CD8-positive, alpha-beta memory T cell (primary cell): ENCODE measurements at places on chromosomes 2 and 18. TPM values are rescaled to one million over a fixed set of nuclear protein-coding genes. Genes with fewer than 3 reads are reported as not detected.

The GPAT2 gene
- total RNA-seq, result 36.2 TPM

DNA sequence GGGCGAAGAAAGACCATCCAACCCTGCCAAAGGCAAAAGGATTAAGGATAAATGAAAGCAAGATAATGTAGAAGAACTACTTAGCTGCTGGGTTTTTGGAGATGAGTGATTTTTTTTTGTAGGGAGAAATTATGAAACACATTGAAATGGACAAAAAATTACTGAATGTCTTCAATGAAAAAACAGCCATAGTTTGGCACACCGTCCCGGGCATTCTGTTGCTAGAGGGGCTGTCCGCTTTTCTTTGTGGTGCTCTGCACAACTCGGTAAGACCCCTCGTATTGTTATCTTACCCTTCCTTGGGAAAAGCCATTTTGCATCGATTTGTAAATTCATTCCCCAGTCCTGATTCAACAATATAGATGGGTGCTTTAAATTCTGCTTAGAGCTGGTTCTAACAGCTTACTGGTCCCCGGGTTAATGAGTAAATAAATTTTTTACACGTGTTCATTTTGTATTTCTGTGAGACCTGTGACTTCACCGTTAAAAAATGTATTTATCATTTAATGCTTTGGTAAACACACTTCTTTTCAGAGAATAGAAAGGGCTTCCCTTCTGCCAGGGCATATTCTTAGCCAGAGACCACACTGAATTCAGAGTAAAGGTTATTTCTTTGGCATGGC, 912 bp upstream of the LAPTM4A start:
- H3K27me3 ChIP-seq, result peaks cover 6% of the 10 kb centered on the region
- peak overlapping the region; percentile 100 for H3K27ac ChIP-seq
- peaks cover 29% of the 10 kb centered on the region for H3K4me1 ChIP-seq
- no peaks in the 10 kb centered on the region for H3K36me3 ChIP-seq
- DNase-seq, result no peak

- no peaks in the 10 kb centered on the region for H3K27me3 ChIP-seq
- H3K4me3 ChIP-seq, result no peak overlapping the region
- no peak for DNase-seq
- no peak overlapping the region for H3K27ac ChIP-seq
These were observed 25.5 kb upstream of the CIB4 start for GRCh38 chr2:26666671-26667070.

- H3K27ac ChIP-seq, result no peak overlapping the region
- H3K4me3 ChIP-seq, result no peak overlapping the region
- no peak for DNase-seq
- H3K4me1 ChIP-seq, result no peaks in the 10 kb centered on the region
- H3K27me3 ChIP-seq, result no peaks in the 10 kb centered on the region
- H3K36me3 ChIP-seq, result no peaks in the 10 kb centered on the region
These were observed 338.1 kb downstream of the CTNNA2 start for GRCh38 chr2:79850912-79851311.

The ZBTB7C gene
- 0.13 TPM for total RNA-seq

GRCh38 chr2:81481242-81481993, 1176.9 kb upstream of the LRRTM1 start:
- no peaks in the 10 kb centered on the region for H3K27me3 ChIP-seq
- H3K36me3 ChIP-seq, result no peaks in the 10 kb centered on the region
- no peak overlapping the region for H3K27ac ChIP-seq
- no peaks in the 10 kb centered on the region for H3K4me1 ChIP-seq

DNA sequence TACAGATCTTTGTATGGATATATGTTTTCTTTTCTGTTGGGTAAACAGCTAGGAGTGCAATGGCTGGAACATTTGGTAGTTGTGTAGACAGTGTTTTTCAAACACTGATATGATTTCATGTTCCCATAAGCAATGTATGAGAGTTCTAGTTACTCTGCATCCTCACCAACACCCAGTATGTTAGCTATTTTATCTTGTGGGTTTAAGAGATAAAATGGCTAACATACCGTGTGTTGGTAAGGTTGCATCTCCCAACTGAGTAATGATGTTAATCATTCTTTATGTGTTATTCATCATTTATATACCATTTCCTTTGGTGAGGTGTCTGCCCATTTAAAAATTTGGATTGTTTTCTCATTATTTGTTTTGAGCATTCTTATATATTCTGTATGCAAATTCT, 65.7 kb downstream of the LYPD6B start:
- H3K4me3 ChIP-seq, result no peak overlapping the region
- no peak for DNase-seq
- no peak overlapping the region for H3K27ac ChIP-seq
- no peaks in the 10 kb centered on the region for H3K4me1 ChIP-seq
- no peaks in the 10 kb centered on the region for H3K27me3 ChIP-seq

DNA sequence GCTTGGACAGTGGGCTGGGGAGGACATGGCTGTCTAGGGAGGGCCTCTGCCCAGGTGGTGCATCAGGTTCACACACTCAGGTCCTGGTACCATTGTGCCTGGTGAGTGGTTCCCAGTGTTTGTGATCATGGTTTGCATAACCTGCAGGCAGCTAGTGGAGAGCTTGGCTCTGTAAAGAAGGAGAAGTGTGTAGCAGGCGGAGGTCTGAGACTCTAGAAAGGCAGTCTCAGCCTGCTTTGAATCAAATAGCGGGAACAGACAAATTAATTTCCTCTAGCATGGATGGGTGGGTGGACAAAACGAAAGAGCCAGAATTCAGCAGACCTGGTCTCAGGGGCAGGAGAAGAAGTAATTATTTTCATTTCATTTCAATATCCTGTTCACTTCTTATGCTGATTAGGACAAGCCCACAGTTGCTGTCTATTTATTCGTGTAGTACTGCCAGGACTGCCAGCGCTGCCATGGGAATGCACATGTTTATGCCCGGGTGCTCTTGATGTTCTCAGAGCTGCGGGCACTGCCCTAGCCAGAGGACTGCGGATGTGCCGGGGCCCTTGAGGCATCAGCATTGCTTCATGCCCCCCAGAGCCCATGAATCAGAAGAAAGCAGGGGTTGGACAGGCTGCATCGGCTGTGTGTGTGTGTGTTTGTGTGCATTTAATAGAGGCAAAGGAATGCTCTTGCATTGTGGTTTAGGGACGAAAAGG, 45.4 kb upstream of the DLX2 start:
- H3K36me3 ChIP-seq, result no peaks in the 10 kb centered on the region
- H3K4me1 ChIP-seq, result peaks cover under 1% of the 10 kb centered on the region
- H3K27ac ChIP-seq, result no peak overlapping the region

DNA sequence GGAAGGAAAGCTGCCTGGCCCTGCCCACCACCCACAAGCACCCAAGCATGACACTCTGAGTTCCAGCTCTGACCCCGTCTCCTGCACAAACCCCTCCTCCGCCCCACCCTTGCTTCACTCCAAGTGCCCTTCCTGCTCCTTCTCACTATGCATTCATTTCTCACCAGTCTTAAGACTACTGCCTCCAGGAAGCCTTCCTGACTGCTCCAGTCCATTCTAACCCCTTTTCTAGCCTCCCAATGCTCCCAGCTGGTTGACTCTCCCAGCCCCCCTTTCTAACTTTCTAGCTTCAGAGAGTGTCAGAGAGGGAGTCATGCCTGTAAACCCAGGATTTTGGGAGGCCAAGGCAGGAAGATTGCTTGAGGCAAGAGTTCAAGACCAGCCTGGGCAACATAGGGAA, 8.2 kb upstream of the NAGK start:
- no peaks in the 10 kb centered on the region for H3K4me1 ChIP-seq
- no peak overlapping the region for H3K27ac ChIP-seq
- H3K27me3 ChIP-seq, result no peaks in the 10 kb centered on the region
- H3K36me3 ChIP-seq, result no peaks in the 10 kb centered on the region

The COL5A2 gene
- 1.2 TPM for total RNA-seq

GRCh38 chr18:41320100-41320499, 634.9 kb upstream of the PIK3C3 start:
- no peaks in the 10 kb centered on the region for H3K4me1 ChIP-seq
- H3K4me3 ChIP-seq, result no peak overlapping the region
- H3K27ac ChIP-seq, result no peak overlapping the region
- no peaks in the 10 kb centered on the region for H3K36me3 ChIP-seq
- H3K27me3 ChIP-seq, result no peaks in the 10 kb centered on the region

DNA sequence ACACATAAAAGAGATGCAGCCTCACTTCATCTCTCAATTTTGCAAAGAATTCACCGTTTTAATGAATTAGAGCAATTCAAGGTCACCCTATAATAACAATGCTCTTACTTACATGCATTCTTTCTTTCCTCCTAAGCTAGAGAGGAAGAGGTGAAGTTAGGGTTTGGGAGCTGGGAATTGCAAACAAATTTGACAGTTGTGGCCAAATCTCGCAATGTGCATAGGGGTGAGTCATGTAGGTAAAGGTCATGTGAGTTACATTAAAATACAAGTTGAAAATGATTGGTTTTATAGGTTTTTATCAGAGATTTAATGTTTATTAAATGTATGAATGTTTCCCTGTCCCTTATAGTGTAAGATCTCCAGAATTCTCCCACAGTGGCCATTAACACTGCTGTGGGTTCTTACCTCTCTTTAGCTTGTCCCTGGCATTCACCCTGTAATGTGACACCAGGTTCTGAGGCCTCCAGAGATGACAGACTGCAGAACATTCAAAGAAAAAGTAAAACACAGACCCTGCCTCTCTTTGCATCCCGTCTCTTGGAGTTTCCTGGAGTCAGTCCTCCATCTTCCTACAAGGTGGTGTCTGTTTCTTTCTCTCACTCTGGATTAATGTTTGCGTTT, 53.7 kb upstream of the LGALSL start:
- no peak overlapping the region for H3K4me3 ChIP-seq
- H3K36me3 ChIP-seq, result no peaks in the 10 kb centered on the region
- no peaks in the 10 kb centered on the region for H3K27me3 ChIP-seq
- H3K4me1 ChIP-seq, result no peaks in the 10 kb centered on the region
- no peak overlapping the region for H3K27ac ChIP-seq
- DNase-seq, result no peak

DNA sequence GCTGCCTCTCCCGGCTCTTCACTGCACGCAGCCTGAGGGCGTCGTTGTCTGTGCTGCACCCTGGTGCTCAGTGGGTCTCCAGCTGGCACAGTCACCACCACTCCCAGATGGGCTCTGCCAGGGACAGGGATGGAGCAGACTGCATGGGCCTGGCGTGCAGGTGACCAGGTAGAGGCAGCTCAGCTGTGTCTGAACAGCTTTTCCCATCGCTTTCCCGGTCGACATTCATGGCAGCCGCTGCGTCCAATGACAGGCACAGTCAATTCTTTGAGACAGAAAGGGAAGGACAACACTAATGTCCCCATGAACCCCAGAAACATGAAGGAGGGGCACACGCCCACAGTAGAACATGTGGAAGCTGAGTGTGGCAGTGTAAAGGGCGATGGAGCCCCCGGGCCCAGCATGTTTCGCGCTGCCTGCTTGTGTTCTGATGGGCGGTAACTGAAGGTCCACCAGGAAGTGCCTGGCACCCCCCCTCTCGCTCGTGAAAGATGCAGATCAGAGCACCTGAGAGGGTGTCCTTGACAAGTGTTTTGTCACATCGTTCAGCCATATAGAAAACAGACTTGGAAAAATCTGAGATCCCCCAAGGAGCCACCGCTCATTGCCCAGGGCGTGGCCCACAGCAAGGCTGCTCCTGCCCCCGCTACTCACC, 122.4 kb downstream of the NFATC1 start:
- H3K27me3 ChIP-seq, result no peaks in the 10 kb centered on the region
- H3K4me3 ChIP-seq, result no peak overlapping the region
- H3K36me3 ChIP-seq, result no peaks in the 10 kb centered on the region
- no peak overlapping the region for H3K27ac ChIP-seq
- peaks cover 72% of the 10 kb centered on the region for H3K4me1 ChIP-seq

DNA sequence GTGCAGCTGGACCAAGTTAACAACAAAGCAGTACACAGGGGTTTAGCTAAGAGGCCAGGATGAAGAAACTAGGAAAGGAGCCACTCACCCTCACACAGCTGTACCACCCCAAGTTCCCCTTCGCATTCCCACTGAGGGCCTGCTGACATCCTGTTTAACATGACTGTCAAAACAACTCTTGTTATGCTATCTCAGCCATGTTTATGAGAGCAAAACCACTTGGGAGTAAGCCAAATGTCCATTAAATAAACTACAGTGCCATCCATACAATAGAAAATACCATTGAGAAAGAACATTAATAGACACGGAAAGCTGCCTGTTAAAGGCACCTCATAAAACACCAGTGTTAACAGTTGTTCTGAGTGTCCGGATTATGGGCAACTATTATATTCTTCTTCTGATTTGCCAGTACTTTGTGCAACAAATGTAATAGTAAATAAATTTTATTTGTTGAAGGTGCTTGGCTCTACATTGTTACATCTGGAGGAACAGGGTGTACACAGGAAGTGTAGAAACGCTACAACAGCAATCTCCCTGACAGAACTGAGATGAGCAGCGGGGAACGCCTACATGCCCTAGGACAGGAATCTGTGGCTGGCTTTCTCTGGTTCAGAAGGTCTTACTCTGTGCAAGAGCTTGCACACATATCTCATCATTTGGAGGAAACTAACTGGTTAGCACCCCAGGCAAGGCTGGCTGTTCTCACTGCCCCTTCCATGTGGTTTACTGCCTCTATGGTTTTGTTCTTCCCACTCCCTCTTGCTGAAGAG, 85.6 kb downstream of the EHD3 start:
- H3K36me3 ChIP-seq, result no peaks in the 10 kb centered on the region
- no peaks in the 10 kb centered on the region for H3K27me3 ChIP-seq
- no peak overlapping the region for H3K27ac ChIP-seq
- H3K4me3 ChIP-seq, result no peak overlapping the region
- H3K4me1 ChIP-seq, result peaks cover 43% of the 10 kb centered on the region

DNA sequence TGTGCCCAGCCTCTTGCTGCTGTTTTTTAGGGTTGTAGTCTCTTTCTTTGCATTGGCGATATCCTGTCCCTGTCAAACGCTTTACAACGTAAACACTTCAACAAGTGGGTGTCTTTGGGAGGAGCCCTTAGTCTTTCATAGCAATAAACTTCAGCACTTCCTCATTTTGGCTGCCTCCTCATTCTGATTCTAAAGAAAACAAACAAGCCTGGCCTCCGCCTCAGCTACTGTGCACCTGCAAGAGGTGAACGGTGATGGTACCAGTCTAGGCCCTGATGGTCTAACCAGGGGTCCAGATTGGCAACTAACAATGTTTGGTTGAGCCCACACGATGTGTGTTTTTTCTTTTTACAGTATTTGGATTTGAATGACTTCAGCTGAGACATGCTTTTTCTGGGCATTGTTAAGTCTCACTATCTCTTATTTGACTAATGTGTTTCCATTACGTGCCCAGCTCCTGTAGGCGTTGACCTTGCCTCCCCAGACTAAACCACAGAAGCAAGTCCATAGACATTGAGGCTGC, 53.2 kb upstream of the CUL3 start:
- no peak overlapping the region for H3K4me3 ChIP-seq
- no peak overlapping the region for H3K27ac ChIP-seq
- peaks cover 6% of the 10 kb centered on the region for H3K4me1 ChIP-seq
- H3K27me3 ChIP-seq, result no peaks in the 10 kb centered on the region
- DNase-seq, result no peak

DNA sequence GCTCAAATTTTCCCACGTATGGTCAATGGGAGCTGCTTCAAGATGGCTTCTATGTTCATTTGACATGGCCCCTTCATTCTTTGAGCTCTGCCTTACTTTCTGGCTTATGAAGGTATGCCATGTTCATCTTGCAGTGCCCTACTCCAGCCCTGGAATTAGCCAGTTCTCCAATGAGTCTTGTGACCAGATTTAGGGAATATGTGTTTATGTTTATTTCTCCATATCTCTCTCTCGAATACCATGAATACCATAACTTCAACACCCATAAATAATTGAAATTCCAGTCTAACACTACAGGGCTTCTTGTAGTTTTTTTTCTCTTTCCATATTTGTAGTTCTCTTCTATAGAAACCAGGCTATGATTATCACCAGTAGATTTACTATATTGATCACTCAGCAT, 39.7 kb downstream of the EPB41L5 start:
- H3K27ac ChIP-seq, result no peak overlapping the region
- no peaks in the 10 kb centered on the region for H3K36me3 ChIP-seq
- H3K27me3 ChIP-seq, result no peaks in the 10 kb centered on the region
- no peaks in the 10 kb centered on the region for H3K4me1 ChIP-seq
- no peak overlapping the region for H3K4me3 ChIP-seq
- DNase-seq, result no peak
